ENCODE measurements at places on chromosomes 6 and 20.

DNA sequence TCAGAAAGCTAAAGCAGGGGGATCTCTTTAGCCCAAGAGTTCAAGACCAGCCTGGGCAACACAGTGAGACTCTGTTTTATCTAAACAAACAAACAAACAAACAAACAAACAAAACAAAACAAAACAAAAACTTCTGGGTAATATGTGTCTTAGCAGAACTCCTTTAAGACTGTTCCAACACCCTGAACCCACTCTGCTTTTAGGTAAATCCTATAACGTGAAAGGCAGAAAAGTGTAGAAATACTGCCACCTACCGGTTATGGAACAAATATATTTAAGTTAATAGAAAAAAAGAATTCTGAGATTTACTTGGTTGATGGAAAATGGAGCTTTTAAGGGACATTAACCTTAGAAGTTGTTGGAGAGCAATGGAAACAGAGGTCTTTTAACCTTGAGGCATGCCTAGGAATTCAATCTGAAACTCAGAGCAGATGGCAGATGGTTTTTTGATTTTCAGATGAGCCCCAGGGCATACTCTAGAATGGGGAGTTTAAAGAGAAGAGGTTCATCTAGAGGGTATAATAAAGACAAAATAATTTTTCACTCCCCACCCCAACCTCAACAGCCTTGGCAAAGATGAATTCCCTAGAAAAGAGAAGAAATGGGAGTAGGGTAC lies 38.5 kb downstream of the SOD2 start:
- DNase-seq = no peak

DNA sequence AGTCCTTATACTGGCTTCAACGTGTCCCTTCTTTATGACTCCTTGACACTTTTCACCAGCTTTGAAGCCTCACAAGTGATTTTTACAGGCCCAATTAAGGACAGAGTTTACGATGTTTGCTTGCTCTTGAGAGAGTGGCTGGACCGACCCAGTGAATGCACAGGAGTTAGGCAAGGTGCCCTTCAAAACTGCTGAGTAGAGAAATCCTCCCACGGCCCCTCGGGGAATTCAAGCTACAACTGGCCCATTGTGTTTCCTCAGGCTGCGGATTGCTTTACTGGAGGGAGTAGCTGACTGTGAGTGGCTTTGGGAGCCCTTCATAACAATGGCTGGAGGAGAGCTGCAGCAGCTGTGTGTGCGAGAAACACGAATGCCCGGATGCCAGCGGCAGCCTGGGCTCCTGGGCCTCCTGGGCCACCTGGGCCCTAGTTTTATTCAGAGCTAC lies 50.0 kb downstream of the SGK1 start:
- DNase-seq = no peak

DNA sequence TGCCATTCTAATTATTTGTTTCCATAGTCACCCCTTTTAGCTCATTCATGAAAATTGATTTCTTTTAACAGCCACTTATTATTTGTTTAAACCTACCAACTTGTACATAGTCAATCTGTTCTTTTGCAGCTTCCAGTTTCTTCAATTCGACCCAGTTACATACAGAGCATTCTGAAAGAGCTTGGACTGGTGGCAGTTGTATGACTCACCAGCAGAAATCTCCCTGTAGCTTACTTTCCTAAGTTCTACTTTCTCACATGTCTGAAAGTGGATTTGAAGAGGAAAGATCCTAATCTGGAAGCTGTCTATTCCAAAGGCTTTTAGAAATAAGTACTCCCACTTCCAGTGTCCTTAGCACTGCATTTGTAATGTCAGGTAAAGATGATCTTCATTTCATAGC lies 447.9 kb downstream of the HTR1B start:
- no peak for DNase-seq

- DNase-seq = no peak
These were observed 881 bp upstream of the MCM3 start for GRCh38 chr6:52285177-52286068.

DNA sequence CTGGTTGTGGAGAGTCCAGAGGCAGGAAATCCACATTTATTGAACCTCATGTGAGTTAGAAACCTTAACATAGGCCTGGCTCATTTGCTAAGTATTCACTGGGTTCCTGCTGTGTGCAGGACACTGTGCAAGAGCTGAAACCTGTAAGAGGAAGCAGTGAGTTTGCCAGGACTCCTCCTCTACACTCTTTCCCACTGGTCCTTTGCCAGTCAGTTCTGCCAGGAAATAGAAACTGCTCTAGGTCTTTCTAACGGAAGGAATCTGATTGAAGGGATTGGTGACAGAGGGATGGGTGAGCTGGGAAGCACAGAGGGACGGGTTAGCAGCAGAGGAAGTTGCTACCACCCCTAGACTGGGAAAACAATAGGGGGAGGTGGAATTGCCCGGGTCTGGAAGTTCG lies 234.2 kb upstream of the ECI2 start:
- no peak for DNase-seq

DNA sequence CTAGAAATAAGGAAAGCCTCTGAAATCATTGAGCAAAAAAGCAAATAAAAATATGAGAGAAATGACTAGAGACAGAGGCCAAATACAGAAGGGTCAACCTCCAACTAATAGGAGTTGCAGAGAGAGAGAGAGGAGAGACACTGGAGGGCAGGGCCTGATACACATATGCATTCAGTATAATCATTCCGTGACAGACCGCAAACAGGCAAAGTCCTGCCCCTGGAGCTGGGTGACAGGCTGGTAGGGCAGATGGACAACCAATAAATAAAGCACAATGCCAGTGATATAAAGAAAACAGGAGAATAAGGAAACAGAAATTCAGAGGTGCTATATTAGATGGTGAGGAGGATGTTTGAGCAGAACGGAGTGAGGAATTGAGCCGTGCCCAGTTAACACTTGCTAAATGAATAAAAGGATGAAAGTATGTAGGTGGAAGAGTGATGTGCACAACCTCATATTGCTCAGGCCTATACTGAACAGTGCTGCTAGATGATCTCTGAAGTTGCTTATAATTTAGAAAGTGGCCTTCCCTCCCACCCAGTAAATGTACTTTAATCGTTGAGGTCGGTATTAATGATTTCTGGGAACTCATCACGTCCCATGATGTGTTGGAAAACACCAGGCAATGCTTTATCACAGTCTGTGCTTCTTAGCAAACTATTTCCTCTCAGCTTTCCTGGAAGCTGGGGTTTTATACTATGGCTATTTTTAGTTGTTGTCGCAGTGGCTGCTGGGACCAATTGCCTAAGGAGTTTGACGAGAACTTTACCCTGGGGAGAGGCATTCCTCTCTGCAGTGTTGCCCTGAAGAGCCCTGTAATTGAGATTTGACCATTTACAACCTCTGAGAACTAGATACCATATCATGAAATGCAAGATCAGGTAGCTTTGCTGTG lies 37.6 kb upstream of the CLIC5 start:
- DNase-seq = no peak

DNA sequence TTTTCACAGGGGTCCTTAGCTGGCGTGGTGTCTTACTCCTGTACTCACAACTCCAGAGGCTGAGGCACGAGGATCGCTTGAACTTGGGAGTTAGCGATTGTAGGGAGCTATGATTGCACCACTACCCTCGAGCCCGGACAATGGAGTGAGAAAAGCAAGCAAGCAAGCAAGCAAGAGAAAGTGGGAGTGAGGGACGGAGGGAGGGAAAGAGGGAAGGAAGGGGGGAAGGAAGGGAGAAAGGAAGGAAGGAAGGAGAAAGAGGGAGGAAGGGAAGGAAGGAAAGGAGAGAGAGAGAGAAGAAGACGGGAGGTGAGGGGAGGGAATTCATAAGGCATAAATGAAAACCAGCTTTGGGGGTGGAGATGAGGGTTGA lies 120.5 kb downstream of the TRIM27 start:
- DNase-seq = no peak

- no peak for DNase-seq
These were observed 338.5 kb downstream of the HACE1 start for GRCh38 chr6:104521176-104521575.

DNA sequence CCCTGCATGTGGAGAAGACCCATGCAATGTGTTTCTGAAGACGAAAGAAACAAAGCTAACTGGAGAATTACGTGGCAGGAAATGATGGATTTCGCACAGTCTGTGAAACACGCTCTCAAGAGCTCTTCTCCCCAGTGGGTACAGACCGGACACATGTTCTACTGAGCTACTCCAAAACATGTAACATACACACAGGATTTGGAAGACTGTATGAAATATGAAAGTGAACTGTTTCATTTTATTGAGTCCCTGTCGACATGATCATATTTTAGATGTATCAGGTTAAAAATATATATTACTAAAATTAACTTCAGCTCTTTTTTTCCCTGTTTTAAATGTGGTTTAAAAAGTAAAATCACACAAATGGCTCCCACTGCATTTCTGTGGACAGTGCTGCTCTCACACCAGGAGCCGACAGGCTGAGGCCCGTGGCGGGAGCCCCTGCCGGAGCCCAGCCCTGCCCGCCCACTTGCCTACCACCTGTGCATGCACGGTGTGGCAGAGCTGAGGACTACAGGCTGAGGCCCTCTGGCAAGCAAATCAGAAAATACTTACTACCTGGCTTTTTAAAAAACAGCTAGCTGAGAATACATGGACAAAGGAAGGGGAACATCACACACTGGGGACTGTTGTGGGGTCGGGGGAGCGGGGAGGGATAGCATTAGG lies 58.9 kb upstream of the NXT1 start:
- DNase-seq = no peak

DNA sequence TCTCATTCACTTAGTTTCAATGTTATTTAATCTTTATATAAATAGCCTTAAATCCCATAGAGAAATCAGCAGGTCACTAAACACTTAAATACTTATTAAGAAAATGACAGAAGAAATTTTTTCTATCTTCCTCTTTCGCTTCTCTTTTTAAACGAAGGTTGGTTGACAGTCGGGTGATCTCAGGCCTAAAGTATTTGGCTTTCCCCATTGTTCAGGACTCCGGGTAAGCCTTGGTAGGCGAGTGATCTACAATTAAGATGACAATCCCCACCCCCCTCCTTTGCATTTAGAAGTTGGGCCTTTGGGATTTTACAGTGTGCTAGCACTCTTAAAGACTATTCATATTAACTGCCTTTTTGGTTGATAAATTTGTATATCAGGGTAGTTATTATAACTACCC lies 19.7 kb upstream of the UTRN start:
- no peak for DNase-seq

DNA sequence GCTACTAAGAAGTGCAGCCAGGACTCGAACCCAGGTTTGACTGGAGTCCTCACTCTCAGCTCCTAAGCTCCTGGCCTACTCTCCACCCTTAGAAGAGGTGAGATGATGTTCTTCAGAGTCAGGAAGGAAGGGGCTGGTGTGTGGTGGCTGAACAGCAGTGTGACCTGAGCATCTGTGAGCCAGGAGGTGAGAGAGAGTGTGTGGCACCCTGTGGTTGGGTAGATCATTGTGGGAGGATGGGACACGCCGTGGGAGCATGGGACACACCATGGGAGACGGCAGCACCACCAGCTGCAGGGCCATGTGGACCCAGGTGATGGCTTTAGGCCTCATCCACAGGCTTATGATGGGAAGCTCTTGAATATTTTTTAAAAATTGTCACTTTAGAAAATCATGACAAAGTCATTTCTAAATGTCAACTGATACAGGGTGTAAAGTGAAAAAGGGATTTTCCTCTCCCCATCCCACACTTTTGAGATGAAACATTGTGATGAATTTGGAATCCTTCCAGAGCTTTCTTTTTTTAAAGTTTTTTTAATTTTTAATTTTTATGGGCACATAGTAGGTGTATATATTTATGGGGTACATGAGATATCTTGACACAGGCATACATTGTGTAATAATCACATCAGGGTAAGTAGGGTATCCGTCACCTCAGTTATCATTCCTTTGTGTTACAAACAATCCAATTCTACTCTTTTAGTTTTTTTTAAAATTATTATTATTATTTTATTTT lies 31.6 kb downstream of the SRC start:
- no peak for DNase-seq

DNA sequence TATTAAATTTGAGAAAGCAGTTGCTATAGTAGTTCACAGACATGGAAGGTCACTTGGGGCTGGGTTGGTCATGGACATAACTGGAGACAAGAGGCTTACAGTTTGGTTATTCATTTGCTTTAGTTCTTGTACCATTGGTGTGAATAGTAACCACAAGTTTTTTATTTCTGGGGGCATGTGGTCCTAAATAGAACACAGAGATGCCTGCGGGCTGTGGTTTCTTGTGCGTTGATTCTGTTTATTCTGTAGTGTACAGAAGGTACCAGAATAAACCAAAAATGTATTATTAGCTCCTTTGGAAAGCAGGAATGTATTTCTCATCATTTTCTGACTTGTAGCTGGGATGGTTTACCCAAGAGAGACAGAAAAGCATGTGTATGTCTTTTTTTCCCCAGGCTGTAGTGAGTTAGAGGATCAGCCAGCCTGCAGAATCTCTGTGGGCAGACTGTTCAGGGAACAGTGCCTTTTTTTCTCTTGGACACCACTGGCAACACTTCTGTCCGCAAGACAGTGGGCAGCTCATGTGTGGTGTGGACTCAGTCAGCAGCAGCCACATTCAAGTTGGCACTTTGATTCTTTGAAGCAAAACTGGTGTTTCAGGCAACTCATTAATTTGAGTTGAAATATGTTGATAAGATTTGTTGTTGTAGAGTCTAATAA lies 122.1 kb downstream of the LRRC1 start:
- no peak for DNase-seq

- DNase-seq = peak; percentile 41
These were observed at the start of gene DNPH1 for GRCh38 chr6:43228951-43229802. DNPH1 (minus strand) TSS chr6:43229481; CDS start chr6:43229456, 25 bp downstream.

DNA sequence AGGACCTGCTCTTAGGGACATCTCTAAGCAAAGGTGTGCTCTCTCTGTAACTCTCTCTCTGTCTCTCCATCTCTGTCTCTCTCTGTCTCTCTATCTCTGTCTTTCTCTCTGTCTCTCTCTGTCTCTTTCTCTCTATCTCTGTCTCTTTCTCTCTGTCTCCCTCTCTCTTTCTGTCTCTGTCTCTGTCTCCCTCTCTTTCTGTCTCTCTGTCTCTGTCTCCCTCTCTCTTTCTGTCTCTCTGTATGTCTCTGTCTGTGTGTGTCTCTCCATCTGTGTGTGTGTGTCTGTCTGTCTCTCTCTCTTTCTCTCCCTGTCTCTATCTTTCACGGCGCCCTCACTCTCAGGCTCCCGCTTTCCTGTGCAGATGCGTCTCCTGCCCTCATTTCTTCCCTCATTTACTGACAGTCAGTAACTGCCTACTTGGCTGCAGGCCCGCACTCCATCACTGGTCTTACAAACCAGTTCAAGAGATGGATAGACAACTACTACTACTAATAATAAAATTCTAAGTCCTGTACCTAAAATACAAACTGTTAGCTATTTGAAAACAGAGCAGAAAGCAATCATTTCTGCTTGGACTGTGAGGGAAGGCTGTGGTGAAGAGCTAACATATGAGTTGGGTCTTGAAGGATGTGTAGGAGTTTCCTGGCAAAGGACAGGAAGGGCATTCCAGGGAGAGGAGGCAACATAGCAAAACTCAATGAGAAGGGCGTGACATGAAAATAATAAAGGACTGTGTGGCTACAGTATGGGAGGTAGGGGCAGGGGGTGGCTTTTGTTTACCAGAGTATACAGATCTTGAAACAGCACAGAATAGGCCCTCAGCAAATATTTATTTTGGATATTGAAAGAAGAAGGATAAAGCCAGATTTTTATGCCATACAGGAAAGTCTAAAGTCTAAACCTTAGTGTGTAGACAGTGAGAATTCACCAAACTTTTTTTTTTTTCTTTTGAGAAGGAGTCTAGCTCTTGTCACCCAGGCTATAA lies 67.8 kb upstream of the TAB2 start:
- no peak for DNase-seq
